ENCODE measurements at places on chromosomes 11 and 22.

GRCh38 chr11:33478111-33478573, 221.0 kb downstream of the HIPK3 start:
- no peak for DNase-seq

DNA sequence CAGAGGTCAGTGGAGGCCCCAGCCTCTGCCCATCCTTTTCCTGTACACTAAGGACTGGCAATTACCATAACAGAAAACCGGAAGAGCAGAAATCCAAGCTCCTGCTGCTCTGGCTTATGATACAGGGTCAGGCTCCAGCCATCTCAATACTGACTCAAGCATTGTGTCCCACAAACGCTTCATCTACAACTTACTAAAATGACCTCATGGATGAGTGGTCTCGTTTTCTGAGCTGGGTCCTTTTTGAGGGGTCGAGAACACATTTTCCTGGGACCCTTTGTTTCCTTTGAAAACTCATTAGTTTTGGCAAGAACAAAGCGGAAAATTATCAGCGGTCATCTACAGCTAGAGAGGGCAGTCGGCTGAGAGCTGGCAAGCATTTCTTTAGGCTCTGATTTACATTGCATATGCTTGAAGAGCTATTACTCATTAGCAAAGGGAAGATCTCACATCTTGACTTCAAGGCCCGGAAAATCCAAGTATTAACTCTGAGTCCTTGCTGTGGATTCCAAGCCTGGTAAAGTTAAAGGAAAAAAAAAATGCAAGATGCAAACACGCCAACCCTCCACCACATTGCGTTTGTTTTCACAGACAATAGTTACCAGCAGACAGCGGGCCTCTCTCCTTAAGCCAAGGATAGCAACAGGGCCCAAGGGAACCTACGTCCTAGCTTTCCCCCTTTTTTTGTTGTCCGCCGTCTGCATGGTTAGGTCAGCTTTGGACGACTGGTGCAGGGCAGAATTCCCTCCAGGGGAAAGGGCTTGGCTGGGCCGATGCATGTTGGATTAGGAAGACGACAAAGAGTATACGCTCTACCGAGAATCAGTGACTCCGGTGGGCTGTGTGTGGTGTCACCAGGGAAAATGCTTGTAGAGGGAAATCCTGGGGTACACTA, 1.8 kb downstream of the TESMIN start:
- no peak for DNase-seq

- no peak for DNase-seq
These were observed 97.5 kb upstream of the PRR5 start for GRCh38 chr22:44604455-44604854.

- DNase-seq: no peak
These were observed 5.1 kb upstream of the BBS1 start for GRCh38 chr11:66505276-66505816.

GRCh38 chr11:93935826-93936225, 85.3 kb upstream of the HEPHL1 start:
- no peak for DNase-seq

DNA sequence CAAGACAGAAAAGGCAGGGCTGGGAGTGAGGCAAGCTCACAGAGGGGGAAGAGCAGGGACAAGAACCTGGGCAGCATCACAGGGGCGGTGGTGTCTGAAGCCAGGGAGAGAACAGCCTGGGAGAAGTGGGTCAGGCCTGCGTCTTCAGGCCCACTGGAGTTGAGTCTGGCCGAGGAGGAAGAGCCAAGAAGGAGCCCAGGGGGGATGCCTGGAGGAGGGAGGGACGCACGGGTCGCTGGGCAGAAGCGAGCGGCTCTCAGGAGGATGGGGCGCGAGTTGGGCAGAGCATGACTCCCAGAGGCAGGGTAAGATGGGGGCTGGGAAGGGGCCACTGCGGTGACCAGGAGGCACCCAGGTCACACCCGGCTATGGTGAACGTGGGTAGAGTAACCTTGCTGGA, 18.5 kb downstream of the LRFN4 start:
- DNase-seq: no peak

DNA sequence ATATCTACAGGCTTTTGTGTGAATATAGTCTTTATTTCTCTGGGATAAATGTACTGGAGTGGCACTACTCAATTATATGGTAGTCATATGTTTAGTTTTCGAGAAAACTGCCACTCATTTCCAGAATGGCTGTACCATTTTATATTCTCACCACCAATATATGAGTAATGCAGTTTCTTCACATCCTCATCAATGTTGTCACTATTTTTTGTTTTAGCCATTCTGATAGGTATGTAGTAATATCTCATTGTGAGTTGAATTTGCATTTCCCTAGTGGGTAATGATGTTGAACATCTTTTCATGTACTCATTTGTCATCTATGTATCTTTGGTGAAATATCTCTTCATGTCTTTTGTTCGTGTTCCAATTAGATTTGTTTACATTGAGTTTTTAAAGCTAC, 18.0 kb downstream of the ACRV1 start:
- DNase-seq: no peak

- DNase-seq: no peak
These were observed 276.2 kb downstream of the BRD1 start for GRCh38 chr22:49551446-49551845.

DNA sequence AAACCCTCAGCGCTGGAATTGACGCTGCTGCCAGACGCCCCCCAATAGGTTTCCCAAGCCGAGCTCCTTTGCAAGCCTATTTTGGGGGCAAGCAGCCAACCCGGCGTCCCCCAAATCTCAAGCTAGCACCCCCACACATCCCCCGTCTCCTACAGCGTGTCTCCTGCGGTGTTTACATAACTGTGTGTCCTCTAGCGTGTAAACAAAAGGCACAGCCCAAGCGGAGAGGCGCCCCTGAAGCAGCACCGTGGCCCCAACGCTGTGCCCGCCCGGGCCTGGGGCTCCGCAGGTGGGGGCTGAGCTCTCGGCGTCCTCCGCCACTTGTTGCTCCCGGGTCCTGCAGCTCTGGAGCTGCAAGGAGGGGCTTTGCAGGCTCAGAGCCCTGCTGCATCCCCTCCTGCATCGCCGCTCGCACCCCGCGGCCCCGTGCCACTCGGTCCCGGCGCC, 1.6 kb downstream of the CADM1 start:
- DNase-seq: no peak

DNA sequence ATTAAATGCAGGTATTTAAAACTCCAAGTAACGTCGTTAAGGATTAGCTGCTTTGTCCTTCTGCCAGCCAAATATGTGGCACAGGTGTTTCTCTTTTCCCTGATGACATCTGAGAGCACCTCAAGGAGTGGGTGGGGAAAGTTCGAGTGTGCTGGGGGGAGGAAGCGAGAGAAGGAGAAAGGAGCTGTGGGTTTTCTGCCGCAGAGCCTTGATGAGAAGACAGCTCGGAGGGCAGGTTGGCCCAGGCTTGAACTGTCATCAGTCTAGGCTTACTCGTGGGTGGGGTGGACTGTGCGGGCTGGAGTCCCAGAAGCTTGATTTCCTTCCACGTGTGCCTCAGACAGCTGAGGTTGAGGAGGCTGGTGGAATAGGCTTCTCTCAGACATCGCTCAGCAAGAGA, 15.2 kb upstream of the SORL1-AS1 start:
- no peak for DNase-seq

DNA sequence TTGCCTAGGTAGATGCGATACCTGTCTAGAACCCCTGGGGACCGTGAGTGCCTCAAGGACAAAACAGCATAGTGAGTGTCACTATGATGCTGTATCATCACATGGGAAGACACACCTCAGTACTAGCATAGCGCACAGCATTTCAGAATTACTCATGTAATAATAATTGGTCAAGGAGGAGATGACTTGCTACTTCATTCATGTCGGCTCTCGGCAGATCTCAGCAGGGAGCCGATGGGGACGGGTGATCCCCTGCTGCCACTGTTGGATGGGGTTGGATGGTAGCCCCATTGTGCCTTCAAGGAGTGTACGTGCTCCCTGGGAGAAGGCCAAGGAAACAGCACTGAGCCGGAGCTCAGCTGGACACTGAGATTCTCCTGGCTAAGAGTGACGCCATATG, 186.9 kb downstream of the EFCAB6 start:
- DNase-seq: no peak

All from vagina (tissue), 2 donors.